Activated CD4-positive, alpha-beta T cell treated with anti-CD3 and anti-CD28 coated beads for 1 hour (primary cell): ENCODE measurements at places on chromosomes 6 and 20.

DNA sequence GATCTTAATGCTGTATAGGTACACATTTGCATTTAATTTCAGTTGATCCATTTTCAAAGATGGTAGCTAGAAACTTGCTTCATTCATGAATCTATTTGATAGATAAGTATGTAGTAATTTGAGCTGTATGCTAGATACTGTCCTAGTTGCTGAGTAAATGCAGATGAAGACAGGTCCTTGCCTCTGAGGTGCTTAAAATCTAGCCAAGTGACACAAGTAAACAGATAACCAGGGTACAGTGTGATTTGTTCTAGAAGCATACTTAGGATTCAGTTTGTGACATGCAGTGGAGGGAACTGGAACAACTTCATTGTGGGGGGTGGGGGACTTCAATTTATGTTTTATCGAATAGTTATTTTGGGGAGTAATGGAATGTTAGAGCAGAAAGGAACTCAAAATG is 9.2 kb downstream of the CHMP4B start:
- no peak for DNase-seq

DNA sequence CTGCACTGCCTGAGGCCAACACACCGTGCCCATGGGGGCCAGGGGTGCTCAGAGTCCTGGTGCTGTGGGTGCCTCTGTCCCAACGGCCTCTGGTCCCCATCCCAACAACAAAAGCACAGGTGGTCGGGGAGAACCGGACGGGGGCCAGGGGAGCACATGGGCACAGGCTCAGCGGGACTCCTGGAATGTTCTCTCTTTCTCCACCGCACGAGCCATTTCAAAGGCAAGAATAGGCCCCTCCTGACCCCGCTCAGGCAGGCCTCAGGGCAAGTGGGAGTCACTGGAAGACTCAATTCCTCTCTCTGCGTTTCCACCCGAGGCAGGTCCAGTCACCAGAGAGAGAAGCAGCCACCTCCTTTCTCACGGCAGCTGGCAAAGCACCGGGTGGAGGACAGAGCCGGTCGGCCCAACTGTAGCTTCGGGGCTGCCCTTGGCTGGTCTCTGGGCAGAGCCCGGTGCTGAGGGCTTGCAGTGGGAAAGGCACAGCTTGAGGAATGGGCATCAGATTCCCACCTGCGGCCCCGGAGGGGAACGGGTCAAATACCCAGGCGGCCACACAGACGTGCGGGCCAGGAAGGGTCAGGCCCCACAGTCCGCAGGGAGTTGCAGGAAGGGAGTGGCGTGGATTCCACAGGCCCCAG is 55.2 kb downstream of the KCNQ2 start:
- no peak for DNase-seq

DNA sequence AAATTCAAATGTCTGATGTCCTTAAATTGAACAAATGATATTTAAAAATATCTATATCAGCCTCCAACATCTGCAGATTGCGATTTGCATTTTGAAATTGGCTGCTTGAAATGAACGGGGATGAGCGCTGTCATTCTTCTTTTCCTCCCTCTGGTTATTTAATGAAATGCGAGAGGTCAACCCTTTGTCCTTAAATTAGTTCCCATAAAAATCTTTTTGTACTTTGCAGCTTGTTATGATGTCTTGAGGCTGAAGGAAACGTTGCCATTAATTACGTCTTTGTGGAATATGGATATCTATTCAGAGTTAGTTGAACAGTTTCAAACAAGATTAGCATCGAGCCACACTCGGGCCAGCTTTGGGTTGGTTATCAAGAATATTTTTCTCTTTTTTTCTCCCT is 140.0 kb downstream of the LINC00237 start:
- no peak for DNase-seq

DNA sequence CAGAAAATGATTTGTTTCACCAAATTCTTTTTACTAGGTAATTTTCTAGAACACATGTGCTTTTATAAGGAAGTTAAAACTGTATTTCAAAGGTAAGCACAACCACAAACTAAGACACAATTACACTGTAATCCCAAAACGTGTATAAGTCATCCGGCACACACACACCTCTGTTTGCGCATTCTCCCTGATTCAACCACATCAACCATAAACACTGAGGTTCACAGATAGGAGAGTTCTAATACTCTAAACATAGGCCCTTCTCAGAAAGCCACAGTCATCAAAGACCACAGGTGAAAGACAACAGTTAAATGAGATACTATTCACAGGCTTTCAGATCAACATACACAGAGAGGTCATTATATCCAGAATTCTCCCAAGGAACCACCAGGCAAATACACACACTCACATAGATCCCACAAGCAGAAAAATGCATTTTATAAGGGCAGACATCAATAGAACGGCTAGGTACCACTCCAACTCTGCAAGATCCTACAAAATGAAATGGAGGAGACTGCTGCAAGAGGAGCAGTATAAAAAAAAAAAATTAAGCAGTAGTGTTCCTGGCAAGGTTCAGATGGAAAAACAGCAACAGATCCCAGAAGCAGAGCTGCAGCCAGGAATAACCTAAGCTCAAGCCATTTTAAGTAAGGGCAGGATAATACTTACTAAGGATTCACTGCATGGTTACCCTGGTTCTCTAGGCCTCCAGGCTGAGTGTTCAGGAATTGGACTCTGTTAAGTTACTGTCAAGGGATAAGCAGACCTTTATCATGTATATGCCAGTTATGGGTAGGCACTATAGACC is 6.6 kb upstream of the FBXO9 start:
- no peak for DNase-seq

GRCh38 chr20:20297181-20297580 is 70.7 kb upstream of the INSM1 start:
- no peak for DNase-seq

DNA sequence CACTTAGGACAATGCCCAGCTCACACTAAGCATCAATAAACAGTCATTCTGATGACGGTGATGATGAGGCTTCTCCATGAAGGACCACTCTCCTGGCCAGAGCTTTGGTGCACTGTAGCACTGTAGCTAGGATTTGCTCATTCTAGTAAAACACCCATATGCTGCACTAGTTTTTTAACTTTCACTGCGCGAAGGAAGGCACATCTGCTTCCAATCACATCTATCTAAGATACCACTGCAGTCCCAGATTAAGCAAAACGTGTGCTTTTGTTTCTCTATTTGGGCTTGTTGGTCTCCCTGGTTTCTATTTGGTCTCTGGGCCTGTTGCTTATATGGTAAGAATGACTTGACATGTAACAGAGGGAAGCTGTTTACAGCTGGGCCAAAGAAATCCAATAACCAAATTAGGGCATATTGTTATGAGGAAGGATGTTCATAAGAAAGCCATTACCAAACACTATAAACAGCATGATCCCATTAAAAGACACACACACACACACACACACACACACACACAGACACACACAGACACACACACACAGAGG is 62.4 kb downstream of the FAM229B start:
- no peak for DNase-seq

GRCh38 chr6:118187568-118188164 is 280.6 kb downstream of the SLC35F1 start:
- no peak for DNase-seq

DNA sequence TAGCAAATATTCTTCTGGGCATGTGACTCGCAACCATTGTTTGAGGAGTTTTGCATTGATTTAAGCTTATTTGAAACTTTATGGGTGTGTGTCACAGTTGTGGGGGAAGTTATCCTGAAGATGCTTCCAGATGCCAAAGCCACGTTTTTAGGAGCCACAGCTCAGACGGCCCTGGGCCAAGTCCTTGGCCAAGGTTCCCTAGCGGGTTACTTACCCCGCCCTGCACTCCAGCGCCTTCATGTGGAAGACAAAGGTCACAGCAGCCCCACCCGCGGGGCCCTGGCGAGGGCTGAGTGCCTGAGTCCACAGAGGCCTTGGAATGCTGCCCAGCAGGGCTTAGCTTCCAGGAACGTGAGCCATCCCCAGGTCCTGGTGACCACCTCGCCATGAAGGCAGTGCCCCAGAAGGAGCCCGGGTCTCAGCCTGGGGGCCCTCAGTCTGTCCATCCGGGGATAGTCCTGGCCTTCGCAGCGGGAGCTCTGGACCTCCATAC is 308.3 kb downstream of the CDH4 start:
- no peak for DNase-seq
